Ascending aorta (tissue), 2 donors: ENCODE measurements at places on chromosomes 3 and 15.

DNA sequence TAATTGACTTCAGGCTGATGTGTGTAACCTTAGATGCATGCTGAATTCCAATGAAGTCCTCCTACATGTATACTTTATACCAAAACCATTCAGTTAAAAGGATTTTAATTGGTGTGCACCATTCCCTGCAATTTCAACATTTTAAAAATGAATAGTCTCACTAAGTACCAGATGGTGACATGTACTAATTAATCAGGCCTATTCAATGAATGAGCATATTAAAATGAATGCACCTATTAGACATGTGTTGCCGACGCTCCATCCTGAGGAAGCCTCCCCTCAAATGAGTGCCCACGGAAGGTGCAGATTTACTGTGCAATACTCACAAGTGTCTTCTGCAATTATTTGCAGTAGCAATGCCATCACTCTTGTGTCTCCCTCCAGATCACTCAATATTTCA, 124.7 kb upstream of the TSPAN3 start:
- DNase-seq: no peak

DNA sequence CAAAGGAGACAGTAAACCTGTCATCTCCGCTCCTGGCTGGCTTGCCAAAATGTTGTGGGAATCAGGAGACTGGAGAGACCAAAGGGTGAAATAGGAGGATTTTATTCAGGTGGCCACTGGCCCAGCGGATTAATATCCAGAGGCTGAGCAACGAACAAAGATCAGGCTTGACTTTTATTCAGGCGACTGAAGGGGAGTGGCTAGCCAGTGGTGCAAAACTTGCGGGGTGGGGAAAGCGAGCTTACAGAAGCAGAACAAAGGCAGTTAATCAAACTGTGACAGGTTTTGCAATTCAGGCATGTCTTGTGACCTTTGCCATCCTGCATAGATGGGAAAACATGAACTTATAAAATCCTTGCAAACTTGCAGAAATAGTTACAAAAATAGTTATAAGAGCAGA, 19.8 kb upstream of the ACAD9 start:
- no peak for DNase-seq

GRCh38 chr3:112394003-112394640, 61.2 kb downstream of the CD200 start:
- no peak for DNase-seq

DNA sequence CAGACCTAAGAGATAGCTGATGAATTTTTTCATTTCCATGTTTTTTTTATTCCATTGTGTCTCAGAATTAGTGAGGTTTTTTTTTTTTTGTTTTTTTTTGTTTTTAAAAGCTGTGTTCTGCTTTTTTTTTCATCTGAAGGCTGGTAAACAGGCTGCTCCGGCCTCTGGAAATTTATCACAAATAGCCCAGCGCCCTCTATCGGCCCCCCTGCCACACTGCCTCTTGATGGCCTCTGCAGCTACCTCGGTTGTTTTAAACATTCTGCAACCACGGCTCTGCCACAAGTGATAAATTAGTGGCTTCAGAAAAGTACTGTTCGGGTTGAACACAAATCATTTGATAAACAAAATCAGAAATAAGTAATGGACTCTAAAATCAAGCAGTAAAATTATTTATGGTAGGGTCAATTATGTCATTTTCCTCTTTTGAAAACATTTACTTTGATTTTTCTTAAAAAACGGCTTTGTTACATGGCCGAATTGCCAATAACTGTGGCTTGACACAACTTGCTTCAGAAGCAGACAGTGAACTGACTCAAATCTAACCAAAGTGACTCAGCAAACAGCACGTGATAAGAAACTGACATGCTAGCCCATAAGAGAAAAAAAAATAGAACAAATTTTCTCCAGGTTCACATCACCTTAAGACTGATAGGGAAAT, 87.8 kb downstream of the RSL24D1 start:
- DNase-seq: peak; percentile 76
